ENCODE measurements at places on chromosomes 12 and 14.

GRCh38 chr12:48929551-48929950 is 4.3 kb upstream of the FKBP11 start:
- DNase-seq = no peak

GRCh38 chr14:75648066-75648838 is 12.4 kb downstream of the ERG28 start:
- DNase-seq = no peak

GRCh38 chr12:23424685-23425084 is 524.8 kb downstream of the SOX5 start:
- no peak for DNase-seq

DNA sequence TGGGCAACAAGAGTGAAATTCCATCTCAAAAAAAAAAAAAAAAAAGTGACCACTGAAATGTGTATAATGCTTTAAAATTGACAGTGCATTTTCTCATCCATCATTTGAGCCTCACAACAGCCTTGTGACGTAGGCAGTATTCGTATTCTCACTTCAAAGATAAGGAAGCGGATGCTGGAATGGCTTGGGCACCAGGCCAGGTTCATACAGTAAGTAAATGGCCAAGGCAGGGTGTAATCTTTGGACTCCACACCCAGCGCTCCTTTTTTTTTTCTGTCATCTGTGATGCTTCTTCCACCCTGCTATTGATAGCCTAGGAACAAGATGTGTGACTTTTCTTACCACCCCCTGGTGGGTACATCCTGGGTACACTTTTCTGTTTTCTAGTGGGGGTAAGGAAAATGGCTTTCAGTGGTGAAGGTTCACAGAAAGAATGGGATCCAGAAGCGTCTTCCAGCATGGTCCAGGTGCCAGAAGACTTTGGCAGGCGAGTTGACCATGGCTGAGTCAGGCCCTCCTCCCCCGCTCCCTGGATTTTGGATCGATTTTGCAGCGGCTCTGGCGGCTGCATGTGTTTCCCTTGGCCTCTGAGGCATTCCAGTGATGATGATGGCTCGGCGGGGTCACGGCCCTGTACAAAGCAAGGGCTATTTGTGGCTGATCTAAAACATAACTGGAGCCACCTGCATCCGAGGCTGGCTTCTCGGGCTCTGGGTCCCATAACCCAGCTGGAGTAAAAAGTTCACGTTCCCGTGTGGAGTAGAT is 110.6 kb downstream of the CACNA1C start:
- no peak for DNase-seq

DNA sequence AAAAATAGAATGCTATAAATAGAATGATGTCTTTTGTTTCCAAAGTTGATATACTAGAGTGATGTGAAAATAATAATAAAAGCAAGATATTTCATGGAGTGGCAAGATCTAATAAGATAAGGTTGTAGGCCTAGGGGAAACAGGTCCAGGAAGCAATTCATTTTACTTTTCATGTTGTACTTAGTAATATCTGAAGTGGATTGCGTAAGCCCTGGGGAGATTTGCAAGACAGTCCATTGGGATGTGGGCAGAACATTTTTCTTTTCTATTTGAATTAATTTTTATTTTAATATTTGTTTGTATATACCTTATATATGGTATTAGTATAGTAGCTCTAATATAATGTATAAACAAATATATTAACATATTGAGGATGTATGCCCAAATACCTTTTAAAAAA is 7.5 kb downstream of the NUBPL start:
- no peak for DNase-seq

- DNase-seq = no peak
Observed at GRCh38 chr14:50366589-50366988, 30.1 kb downstream of the CDKL1 start.

DNA sequence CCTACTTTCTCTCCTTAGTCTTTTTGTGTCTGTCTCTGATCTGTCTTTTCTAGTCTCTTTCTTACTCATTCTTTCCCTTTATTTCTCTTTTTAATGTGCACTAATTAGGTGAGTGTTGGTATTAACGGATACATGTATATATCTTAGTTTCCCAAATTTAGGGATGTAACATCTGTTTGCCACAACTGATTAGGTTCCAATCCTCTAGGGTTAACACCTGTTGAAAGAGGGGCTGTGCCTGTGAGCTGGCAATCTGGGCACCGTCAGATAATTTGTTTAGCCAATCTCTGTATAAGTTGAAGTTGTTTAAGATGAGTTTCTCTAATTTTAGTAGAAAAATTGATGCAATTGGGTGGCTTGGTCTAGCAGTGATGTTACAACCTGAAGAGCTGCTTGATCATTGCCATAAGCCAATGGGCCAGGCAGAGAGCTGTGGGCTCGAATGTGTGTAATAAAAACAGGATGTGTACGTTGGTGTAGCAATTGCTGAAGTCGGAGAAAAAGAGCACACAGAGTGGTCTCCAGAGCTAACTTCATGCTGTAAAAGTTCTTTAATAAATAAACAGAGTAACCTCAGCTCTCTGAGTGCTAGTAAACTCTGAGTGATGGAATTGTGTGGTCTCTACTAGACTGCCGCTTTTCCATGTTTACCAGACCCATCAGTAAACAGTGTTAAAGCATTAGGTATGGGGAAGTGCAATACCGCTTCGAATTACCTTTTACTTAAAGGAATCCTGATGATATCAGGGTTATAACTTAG is 18.3 kb upstream of the LYZ start:
- peak; percentile 50 for DNase-seq

DNA sequence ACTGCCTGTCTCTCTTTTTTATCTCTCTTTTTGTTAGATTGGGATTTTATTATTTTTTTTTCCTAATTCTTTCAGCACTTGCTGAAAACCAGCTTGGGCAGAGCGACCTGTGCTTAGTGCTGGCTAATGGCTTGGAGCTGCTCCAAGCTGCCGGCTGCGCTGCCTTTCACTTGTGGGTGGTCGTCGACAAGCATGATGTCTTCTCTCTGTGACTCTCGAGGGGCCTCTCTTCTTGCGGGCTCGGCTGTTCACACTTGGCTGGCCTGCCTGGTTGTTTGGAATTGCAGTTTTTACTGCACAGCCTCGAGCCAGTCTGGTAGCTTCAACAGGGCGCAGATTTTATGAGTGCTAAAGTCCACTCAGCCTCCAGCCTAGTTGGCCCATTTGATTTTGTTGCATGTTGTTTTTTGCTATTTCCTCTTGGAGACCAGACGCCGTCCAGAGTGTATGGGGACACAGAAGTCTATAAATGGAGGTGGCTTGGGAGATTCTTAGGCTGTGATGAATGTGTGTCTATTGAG is 18.6 kb downstream of the TPCN1 start:
- DNase-seq = no peak

- no peak for DNase-seq
Observed at GRCh38 chr12:9758119-9758518, 2.6 kb downstream of the CD69 start.

DNA sequence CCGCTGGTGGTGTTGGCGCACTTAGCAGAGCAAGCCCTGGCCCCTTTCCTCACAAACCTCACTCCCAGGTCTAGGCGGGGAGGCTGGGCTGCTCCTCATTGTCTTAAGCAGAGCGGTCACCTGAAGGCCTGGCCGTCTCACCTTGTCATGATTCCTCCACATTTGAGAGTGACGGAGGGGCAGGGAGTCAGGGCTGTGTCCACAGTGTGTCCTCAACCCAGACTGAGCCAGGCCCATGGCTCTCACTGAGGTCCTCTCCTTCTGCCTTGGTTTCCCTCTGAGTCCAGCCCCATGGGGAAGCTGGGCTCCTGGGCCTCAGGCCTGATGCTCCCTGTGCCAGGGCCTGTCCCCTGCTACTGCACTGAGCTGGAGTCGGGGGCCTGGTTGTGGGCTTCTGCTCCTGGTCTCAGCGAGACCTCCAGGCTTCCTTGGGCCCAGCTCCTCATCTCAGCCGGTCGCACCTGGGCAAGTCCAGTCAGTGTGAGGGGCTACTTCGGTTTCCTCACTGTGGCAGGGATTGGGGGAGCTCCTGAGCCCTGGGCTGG is 44.9 kb downstream of the KRT80 start:
- no peak for DNase-seq

DNA sequence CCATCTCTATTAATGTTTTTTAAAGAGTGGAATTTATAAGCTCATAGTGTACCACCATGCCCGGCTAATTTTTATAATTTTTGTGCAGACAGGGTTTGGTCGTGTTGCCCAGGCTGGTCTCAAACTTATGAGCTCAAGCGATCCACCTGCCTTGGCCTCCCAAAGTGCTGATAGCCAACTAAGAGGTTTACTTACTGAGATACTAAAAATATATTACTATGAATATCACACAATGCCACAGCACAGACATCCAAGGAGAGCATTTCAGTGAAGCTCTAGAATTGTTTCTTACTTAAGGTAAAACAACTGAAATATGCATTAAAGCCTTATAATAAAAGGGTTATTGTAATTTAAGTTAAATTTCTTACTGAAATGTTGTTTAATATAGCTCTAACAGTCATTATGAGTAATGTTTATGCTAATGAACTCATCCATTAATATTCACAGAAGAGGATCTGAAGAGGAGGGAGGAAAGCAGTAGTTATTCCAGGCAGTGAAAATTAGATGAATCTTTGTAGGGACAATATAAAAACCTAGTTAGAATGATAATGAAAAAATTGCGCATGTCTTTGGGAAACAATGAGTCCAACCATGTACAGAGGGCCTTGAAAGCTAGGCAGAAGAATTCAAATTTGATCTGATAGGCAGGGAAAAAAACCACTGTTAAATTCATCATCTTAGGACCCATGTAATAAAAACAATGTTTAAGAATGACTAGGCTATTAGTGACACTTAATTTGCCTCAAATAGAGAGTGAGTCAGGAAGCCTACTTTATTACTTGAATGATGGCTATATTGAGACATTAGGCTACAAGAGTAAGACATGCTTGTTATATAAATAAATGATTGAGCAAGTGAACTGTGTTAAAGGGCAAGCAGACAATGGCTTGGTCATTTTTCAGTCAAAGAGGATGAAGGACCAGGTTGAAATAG is 99.2 kb downstream of the SLC41A2 start:
- DNase-seq = no peak

- no peak for DNase-seq
Observed at GRCh38 chr12:109009766-109010165, 11.1 kb downstream of the SVOP start.

DNA sequence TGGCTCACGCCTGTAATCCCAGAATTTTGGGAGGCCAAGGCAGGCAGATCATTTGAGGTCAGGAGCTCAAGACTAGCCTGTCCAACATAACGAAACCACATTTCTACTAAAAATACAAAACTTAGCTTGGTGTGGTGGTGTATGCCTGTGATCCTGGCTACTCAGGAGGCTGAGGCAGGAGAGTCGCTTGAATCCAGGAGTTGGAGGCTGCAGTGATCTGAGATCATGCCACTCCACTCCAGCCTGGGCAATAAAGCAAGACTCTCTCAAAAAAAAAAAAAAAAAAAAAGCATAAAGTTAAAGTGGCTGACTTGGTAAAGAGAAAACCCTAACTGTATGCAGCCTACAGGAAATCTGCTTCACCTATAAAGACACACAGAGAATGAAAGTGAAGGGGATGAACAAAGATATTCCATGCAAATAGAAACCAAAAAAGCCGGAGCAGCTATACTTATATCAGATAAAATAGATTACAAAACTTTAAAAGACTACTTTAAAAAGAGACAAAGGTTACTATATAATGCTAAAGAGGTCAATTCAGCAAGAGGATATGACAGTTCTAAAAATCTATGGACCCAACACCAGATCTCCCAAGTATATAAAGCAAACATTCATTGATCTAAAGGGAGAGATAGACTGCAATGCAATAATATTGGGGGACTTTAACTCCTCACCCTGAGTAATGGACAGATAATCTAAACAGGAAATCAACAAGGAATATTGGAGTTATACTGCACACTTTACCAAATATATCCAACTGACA is 4.1 kb downstream of the CLEC2B start:
- no peak for DNase-seq

DNA sequence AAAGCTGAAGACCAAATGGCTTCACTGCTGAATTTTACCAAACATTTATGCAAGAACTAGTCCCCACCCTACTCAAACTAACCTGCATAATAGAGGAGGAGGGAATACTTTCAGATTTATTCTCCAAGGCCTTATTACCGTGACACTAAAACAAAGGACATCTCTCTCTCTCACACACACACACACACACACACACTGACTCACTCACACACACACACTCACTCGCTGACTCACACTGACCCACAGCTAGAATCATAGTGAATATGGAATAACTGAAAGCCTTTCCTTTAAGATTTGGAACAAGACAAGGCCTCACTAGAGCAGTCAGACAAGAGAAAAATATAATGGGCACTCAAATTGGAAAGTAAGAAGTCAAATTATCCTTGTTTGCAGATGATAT is 1014.1 kb downstream of the TMTC2 start:
- no peak for DNase-seq

- DNase-seq = no peak
Observed at GRCh38 chr12:16564675-16565074, 41.3 kb downstream of the LMO3 start.
